H7 (cell line): ENCODE measurements at places on chromosomes 5 and 9. TPM values are rescaled to one million over a fixed set of nuclear protein-coding genes. Genes with fewer than 3 reads are reported as not detected.

GRCh38 chr5:20570486-20570885 is 582.5 kb upstream of the CDH18 start:
- DNase-seq: no peak

- peak; percentile 63 for DNase-seq
Observed at GRCh38 chr5:173592050-173592669, 24.3 kb downstream of the BOD1 start.

NEUROG1 gene
- total RNA-seq: not detected in 2 replicates

SH2D3C gene
- total RNA-seq: 0.26 and 0.42 TPM in 2 replicates
